Tongue (tissue), 3 donors: ENCODE measurements at places on chromosomes 12 and 14.

DNA sequence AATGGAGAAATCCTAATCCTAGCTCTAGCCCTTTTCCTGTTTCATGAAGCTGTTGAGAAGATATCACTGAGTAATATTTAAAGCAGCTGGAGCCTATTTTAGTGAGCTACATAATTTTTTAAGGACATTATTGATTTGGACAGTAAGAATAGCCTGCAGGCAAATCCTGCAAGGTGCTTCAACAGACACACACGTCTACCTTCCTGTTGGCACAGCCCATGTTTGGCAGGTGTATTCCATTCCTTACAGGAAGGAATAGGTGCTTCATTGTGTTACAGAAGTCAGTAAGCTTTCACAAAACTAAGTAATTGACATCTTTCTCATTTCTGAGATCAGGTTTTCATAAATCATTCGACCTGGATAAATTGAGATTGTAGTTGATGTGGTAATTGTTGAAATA, 50.6 kb downstream of the FOXA1 start:
- DNase-seq, result no peak

DNA sequence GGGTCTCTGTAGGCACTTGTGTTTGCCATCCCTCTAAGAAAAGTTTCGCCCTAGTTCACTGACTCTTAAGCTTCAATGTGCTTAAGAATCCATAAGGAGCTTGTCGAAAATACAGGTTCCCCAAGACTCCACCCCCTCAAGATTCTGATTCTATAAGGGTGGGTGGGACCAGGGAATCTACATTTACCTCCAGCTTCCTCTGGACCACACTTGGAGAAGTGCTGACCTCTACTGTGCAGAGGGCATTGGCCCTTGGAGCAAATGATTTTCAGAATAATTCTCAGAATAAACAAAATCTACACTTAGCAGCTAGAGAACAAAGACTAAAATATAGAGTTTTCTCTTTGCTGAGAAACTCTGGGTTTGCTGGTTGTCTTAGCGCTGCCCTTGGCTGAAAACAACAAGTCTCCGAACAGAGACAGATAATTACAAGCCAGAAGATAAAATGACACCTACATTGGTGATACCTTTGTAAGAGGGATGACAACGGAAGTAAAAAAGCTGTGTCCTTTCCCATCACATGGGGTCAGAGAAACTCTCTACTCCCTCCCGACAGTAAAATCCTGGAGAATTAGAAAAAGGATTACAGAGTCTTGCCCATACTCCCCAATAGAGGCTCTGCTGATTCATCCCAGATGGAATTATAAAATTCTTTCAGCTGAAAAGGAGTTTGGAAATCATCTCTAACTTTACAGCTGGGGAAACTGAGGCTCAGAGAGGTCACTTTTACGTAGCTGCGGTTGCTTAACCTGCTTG, 4.8 kb downstream of the TGFB3 start:
- DNase-seq, result no peak

DNA sequence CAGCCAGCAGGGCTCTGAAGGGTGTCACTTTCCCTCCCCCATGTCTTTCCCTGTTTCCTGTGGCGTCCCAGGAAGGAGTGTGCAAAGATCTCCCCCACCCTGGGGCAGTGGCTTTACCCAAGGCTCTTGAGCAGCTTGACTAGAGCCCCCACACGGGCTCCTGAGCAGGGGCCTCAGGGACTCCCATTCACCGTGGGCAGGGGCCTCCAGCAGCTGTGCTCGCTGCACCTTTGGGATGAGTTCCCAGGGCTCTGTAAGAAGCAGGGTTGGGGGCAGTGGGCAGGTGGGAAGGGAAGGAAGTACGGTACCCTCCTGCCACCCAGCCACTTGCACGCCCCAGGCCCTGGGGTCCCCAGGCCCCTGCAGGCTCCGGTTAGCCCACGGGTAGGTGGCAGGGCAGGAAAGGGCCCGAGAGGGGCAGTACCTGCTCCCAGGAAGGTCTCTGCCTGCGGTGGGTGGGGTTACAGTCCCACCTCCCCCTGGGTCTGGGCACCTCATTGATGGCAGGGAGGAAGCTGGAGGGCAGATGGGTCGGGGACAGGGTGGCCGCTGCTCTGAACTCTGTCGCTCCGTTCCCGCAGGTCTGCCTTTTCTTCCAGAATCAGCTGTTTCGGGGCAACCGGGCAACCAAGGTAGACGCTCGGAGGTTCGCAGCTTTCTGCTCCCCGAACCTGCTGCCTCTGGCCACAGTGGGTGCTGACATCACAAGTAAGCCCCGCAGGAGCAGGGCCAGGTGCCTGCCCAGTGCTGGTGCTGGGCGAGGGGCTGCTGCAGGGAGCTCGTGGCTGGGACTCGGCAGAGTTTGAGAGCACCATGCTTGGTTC, 13.0 kb downstream of the ASPG start:
- no peak for DNase-seq

DNA sequence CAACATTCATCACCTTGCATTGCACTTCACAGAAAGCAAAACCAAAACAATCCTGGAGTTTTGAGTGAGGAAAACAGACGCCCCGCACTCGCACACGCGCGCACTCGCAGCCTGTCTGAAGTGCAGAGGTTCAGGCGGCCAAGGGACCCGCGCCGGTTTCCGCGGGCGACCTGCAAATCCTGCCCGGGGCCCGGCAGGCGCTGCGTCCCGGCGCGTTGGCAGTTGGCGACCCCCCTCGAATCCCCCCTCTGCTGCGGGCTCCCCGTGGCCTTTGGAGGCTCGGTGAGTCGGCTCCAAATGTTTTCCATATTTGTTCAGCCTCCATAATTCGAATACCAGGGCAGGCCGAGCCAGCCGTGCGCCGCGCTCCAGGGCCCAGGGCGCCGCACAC, at the start of gene SSPN:
Gene SSPN, plus strand, starts transcription at position 324 of the 391 bp plus-strand sequence. CDS start 100 bp downstream, outside the sequence.
- peak; percentile 87 for DNase-seq

GRCh38 chr14:93035917-93036651, 79.6 kb downstream of the ITPK1 start:
- DNase-seq, result peak; percentile 23

DNA sequence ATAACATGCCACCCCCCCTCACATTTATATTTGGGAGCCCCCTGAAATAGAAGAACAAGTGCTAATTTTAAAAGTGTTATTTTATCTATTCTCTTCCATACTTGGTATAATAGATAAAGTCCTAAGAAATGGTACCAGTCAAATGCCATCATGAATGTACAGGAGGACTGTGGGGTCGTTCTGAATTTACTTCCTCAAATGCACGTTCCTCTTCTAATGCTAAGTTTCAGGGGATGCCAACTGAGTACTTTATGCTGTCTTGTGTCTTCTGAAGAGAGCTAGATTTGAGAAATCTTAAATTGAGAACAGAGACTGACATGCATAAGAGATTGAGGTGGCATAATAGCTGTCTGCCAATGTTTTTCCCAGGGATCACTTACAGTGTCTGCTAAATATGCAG, 59.0 kb downstream of the CFAP54 start:
- DNase-seq, result no peak

DNA sequence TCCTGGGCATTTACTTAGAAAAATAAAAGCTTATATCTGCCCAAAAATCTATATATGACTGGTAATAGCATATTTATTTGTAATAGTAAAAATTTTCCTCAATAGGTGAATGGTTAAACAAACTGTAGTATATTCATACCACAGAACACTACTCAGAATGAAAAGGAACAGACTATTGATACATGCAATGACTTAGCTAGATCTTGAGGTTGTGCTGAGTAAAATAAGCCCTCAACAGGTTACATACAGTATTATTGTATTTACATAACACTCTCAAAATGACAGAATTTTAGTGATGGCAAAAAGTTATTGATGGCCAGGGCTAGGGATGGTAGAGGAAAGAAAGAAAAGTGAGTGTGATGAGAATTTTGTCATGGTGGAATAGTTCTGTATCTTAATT, 178.4 kb downstream of the BMP4 start:
- DNase-seq, result no peak

DNA sequence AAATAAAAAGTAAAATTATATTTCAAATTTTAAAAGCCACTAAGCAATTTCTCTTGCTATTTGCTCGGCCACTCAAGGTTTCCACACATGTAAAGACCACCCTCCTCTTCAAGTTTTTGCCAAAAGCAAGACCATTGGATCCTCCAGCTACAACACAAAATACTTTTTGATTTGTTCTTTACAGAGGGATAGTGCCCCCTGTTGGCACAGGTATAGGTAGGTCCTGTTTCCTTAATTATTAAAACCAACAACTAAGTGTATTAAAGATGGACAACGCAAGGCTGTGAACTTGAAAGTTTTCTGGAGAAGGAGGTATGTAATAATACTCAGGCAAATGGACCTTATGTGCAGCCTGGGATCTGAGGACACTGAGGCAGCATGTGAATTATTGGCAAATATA, 23.8 kb downstream of the ATP6V1D start:
- DNase-seq, result peak; percentile 14

DNA sequence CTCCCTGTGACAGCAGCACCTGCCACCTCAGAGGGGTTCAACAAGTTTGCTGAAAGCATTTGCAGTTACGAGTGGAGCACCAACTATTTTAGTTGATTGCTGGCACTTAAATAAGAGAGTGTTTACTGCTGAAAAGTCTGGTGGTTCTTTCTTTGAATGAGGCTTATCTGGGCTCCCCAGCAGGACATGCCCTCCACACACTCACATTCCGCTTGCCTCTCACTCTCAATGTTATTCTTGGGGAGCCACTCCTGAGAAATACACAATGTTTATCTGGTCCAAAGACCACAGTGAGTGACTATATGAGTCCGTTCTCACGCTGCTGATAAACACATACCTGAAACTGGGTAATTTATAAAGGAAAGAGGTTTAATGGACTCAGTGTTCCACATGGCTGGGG, 31.9 kb downstream of the NT5DC3 start:
- DNase-seq, result no peak

- no peak for DNase-seq
Measured at GRCh38 chr12:54984658-54985376, at the start of gene TESPA1. TSS of gene TESPA1 (minus strand) at chr12:54984762. CDS start at chr12:54974562, 10,200 bp downstream.

GRCh38 chr12:48004053-48004941, at the start of gene COL2A1:
TSS of gene COL2A1 (minus strand) at chr12:48004476. CDS start at chr12:48004321, 155 bp downstream.
- DNase-seq, result peak; percentile 74

DNA sequence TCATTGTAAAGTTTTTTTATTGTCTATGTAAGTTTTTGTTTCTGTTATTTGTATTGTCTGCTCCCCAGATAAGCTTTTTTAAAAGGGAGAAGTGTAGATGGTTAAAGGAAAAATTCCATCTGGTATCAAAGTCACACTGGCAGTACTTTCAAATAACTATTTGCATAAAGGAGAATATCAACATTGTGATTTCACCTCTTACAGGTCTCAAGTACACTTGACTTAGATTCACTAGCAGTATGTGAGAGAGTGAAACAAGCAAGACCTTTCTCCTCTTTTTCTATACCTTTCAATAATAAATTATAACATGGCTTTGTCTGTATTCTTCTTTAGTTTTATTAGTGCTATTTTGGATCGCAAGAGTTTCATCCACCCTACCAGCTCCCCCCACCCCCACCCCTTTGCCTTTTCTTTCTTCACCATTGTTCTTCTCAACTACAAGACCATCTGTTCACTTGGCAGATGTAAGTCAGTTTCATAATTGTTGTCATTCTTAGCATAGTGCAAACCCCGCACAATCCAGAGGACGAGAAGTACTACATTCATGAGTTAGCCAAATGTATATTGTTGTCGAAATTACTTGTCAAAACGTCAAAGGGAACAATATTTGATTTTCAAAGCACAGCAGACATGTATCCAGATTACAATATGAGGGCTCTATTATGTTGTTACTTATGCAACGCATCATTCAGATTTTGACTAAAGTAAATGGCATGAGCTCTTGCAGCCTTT, 602.7 kb upstream of the FLRT2 start:
- peak; percentile 28 for DNase-seq

GRCh38 chr14:87797001-87797400, 196.0 kb downstream of the GALC start:
- no peak for DNase-seq

DNA sequence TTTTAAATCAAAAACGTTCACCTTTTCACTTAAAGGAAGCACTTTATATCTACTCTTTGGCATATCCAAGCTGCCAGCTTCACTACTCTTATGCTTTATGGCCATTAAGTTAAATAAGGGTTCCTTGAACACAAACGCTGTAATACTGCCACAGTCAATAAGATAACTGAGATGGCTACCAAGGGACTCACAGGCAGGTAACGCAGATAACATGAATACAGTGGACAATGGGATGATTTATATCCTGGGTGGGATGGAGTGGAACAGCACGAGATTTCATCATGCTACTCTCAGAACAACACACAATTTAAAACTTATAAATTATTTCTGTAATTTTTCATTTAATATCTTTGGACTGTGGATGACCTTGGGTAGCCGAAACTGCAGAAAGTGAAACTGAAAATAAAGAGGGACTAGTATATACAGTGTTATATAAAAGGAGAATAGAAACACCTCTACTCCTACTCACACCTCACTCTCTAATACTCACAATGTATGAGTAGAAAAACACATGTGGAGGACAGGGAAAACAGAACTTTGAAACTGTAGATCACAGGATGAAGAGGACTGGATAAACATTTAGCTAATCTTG, 367.3 kb downstream of the C12orf50 start:
- no peak for DNase-seq

DNA sequence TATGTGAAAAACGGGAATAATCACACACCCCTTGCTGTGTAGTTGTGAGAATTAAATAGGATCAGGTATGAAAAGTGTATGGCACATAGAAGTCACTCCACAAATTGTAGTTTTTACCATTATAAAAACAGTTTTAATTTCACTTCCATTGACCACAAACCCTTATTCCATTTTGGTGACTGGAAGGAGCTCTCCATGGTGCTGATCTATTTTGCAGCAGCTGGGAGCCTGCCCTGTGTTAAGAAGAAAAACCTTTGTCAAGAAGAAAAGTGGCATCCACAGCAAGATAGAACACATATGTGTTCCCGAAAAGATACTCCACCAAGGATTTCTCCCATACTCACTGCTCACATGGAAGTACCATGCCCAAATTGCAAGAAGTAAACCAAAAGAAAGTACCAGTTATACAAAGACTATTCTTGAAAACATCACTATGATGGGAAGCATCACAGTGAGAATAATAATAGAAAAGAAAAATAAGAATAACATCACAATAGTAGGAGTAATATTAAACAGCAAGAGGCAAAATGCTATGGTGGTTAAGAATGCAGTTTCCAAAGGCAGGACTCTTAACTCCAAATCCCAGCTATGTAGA, 58.7 kb downstream of the TUNAR start:
- DNase-seq, result peak; percentile 78
